HTR-8/SVneo (cell line): ENCODE measurements at places on chromosomes 1 and 21.

DNA sequence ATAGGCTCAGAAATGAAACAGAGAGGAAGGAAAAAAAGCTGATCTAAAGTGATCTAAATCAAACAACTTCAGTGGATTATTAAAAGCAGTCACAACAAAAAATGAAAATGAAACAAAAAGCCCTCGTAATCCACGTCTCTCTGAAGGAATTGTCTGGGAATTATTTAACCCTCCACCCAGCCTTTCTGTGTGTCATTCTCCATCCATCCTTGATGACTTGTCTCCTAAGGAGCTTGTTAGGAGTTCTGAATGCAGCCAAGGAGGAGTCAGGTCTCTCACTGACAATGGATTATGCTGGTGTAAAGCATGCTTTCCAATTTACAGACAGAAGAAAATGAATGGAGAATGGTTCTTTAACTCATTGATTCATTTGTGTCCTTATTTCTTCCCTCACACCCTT, 359.3 kb upstream of the RUNX1 start:
- DNase-seq = no peak

- DNase-seq = no peak
Observed at GRCh38 chr1:3858231-3858981, 1.1 kb downstream of the DFFB start.

- no peak for DNase-seq
Observed at GRCh38 chr1:91537281-91537986, 36.8 kb downstream of the CDC7 start.

DNA sequence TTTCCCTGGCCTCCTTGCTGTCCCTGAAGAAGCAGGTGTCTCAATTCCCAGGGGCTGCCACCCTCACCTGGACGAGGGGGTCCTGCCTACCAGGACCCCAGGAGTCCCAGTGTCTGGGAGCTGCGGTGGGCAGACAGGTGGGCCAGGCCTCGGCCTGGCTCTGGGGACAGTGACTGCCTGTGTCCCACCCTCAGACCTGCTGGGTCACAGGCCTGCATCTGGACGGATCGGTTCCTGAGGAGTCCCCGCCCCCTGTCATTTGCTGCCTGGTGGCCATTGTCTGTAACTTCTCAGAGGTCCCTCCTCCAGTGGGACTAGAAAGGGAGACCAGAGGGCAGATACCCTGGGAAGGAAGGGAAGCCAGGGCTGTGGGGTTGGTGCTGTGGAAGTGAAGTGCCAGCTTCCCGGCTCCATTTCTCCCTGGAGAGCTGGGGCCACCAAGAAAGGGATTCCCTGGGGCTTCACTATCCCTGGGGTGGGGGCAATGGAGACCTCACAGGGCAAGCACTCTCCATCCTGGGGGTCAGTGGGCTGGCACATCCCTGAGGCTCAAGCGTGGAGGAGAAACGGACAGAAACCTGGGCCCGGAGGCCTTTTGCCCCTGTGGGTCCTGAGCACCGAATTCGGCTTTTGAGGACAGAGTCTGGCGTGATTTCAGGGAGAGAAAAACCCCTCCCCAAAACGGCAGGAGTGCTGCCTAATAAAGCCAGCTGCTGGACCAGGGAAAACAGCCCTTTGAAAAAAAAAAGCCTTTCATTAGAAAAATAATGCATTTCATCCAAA, 157.3 kb downstream of the PEX14 start:
- no peak for DNase-seq

DNA sequence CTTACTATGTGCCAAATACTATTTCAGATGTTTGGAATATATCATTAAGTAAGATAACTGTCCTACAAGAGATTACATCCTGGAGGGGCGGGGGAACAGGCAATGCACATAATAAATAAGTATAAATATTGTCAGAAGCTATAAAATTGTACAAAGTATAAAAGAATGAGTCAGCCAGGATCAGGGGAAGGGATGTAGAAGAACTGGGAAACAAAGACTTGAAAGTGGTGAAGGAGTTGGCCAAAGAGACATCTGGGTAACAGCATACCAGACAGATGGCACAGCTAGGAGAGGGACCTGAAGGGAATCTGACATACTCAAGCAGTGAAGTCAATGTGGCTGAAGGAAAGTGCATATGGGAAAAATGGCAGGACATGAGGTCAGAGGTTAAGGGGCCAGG, 53.9 kb downstream of the CYYR1 start:
- no peak for DNase-seq

GRCh38 chr1:42816585-42817439, at the start of the genes ERMAP and SVBP:
TSS of gene ERMAP (plus strand) at chr1:42817122. CDS start at chr1:42830449, 13,327 bp downstream.
TSS of gene SVBP (minus strand) at chr1:42817397. CDS start at chr1:42816544, 853 bp downstream.
- DNase-seq = peak; percentile 84

- no peak for DNase-seq
Observed at GRCh38 chr1:2129256-2129943, 65.2 kb downstream of the FAAP20 start.

DNA sequence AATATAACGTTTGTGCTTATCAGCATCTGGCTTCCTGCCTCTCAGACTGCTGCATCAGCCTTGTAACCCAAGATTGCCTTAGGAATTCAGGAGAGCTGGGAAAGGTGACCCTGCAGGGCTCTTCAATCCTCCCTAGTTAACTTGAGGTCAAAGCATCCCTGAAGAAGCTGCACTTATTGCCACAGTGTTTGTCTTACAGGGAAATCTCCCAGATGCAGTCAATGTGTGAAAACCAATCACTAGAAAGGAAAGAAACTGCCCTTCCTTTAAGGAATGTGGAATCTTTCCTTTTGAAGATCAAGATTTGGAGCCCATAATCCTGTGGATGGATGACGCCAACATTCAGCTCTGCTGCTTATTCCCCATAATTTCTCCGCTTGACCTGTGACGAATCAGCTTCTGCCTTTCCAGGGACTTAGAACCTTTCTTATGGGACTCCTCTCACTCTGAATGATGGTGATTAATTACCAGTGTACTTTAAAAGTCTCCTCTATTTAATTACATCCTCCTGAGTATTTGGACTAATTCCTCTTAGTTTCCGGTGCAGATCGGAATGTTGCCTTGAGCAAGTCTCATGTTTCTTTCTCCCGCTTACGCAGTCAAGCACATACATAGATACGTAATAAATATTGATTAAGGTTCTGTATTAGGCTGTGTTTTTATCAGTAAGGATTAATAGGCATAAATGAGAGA, 14.4 kb downstream of the ADAMTS5 start:
- DNase-seq = no peak

DNA sequence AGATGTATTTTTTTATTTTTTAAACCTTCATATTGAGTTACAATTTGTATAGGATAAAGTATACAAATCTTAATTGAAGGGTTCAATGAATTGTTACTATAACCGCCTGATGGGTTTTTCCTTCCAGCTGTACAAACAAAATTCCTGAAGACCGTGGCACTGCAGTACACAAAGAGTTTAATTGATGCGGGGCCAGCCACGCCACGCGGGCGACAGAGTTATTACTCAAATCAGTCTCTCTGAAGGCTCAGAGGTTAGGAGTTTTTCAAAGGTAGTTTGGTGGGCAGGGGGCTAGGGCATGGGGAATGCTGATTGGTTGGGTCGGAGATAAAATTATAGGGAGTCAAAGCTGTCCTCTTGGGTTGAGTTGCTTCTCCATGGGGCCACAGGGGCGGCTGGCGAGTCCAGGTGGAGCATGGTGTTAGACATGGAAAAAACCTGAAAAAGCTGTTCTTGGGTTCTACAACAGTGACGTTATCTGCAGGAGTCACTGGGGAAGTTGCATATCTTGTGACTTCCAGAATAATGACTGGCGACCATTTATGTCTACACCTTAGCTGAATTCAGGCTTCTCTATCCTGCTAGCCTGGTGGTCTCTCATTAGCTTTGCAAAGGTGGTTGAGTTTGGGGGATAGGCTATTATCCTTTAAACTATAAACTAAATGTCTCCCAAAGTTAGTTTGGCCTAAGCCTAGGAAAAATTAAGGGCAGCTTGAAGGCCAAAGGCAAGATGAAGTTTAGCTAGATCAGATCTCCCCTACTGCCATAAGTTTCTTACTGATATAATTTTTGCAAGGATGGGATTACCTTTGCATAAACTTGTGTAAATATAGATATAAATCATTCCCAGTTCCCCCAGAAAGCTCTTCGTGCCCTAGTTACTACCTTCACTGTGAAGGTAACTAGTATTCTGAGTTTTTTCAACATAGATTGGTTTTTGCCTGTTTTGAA, 13.0 kb upstream of the TMEM9 start:
- DNase-seq = no peak

DNA sequence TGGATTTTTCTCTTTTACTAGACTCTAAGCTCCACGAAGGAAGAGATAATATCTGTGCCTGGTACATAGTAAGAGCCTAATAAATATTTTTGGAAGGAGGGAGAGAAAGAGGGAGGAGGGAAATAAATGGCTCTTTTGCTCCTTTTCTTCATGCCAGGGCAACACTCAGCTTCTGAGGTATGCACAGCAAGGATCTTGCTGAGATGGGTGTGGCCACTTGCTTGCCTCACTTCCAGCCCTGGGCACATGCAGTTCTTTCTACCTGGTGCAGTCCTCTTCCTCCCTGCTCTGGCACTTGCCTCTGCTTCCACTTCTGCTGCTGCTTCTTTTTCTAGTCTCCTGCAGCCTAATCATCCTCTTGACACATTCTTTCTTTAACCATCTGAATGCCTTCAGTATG, 148.1 kb downstream of the FGGY start:
- DNase-seq = no peak

- no peak for DNase-seq
Observed at GRCh38 chr21:34800797-34801518, 132.2 kb downstream of the CLIC6 start.

- DNase-seq = no peak
Observed at GRCh38 chr1:29415861-29416260, 179.5 kb downstream of the PTPRU start.

- DNase-seq = no peak
Observed at GRCh38 chr1:166822385-166822784, 16.9 kb upstream of the POGK start.

DNA sequence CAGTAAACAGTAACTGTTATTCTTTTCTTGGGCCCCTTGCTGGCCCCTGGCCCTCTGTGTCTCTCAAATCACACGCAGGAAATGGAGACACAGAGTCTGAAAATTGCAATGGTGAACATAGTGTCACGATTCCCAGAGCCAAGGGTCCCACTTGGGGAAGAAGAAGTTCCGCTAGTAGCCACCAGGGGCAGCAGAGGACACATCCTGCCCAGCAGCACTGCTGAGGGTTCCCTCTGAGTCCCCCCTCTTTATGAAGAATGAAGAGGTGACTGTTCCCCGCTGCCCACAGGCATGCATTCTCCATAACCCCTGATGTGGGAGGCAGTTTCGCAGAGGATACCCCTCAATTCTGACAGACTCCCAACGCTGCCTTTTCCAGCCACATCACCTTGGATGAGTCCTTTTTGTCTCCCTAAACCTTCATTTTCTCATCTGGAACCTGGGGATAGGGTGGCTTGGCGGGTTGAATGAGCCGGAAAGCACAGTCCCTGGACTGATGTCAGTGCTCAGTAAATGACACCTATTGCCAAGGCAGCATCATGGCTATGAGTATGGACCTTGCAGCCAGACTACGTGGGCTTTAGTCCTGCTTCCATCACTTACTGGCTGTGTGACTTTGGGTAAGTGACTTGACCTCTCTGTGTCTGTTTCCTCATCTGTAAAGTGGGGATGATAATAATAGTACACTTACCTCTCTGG, 238.0 kb upstream of the TMEM51 start:
- DNase-seq = peak; percentile 70

GRCh38 chr1:43147625-43148327, 24.3 kb downstream of the EBNA1BP2 start:
- DNase-seq = peak; percentile 65

- no peak for DNase-seq
Observed at GRCh38 chr1:36419569-36419968, 21.9 kb upstream of the LSM10 start.

DNA sequence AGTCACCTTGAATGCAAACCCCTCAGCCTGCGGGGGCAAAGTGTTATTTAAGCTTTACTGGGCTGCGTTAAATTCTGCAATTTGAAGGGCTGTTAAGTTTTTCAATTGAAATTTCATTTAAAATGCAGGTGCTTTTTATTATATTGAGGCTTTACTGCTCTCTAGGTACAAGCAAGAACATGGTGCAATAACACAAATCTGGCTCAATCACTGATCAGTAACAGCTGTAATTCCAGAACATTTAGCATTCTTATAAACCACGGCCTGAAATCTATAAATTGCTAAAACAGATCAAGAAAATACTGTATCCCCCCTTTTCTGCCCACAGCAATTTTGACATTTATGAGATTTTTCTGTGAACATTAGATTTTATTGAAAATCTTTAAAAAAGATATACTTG, 322.8 kb downstream of the KCTD3 start:
- no peak for DNase-seq

DNA sequence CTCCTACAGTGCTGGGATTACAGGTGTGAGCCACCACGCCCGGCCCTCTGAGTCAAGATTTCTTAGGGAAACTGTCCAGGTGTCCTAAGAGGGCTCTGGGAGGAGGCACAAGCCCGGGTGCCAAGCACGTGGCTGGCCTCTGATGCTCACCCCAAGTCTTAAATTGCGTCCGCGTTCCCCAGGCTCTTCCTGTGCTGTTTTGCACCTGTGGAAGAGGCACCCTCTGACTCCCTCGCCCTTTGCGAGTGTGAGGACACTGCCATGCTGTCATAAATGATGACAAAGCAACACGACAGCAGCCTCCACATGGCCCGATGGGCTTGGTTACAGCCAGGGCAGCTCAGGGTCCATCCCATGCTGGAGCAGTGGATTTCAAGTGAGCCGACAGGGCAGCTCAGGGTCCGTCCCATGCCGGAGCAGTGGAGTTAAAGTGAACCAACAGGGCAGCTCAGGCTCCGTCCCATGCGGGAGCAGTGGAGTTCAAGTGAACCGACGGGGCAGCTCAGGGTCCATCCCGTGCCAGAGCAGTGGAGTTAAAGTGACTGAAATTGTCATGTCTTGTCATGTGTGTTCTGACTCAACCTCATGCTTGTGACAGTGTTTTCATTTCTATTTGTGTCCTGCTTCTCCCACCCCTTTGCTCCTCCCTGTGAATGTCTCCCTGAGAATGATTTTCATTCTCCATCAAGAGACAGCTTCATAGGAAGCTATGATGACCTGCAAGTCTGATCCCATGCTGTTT, 33.9 kb downstream of the PCNT start:
- no peak for DNase-seq

DNA sequence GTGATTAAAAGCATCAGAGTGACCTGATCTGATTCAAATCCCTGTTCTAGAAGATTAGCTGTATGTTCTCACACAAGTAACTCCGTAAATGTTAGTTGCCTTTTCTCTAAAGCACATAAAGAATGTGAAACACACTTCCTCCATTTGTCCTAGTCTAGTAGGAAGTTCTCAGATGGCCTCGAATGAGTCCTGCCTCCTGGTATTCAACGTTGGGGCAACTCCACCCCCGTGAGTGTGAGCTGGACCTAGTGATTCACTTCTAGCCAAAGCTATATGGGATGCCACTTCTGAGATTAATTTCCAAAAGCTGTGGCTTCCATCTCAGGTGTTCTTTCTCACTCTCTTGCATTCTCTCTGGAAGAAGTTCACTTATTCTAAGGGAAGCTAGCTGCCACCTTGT, 267.6 kb downstream of the GPATCH2 start:
- no peak for DNase-seq
